ENCODE measurements at places on chromosomes 4 and X. TPM values are rescaled to one million over a fixed set of nuclear protein-coding genes. Genes with fewer than 3 reads are reported as not detected.

- DNase-seq, result no peak
Observed at GRCh38 chr4:3302786-3303564, 10.2 kb downstream of the RGS12 start.

Gene ITM2A
- total RNA-seq, result not detected

DNA sequence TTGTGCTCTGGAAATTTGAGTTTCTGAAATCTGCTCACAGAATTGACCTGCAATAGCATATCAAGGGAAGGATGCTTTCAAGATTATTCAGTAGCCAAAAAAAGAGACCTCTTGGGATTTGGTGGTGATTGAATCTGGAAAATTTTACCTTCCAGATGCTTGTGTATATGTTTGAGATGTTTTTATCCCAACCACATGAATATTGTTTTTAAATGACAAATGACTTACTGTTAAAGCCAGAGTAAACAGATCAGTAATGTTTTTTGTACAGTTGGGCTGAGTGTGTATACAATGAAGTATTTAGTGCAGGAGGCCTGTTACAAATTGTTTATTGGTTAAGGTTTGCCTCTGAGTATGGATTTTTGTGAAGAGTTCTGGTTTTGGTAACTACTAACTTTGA is 126.5 kb downstream of the CBR4 start:
- DNase-seq, result no peak

- no peak for DNase-seq
Observed at GRCh38 chr4:159293811-159294515, 191.1 kb downstream of the RAPGEF2 start.

DNA sequence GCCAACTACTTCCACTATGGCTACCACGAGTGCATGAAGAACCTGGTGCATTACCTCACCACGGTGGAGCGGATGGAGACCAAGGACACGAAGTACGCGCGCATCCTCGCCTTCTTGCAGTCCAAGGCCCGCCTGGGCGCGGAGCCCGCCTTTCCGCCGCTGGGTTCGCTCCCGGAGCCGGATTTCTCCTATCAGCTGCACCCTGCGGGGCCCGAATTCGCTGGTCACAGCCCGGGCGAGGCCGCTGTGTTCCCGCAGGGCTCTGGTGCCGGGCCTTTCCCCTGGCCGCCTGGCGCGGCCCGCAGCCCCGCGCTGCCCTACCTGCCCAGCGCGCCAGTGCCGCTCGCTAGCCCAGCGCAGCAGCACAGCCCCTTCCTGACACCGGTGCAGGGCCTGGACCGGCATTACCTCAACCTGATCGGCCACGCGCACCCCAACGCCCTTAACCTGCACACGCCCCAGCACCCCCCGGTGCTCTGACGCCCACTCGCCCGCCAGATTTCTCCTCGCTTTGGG is 2.1 kb downstream of the HELT start:
- DNase-seq, result no peak

- no peak for DNase-seq
Observed at GRCh38 chrX:140317462-140317861, 187.4 kb downstream of the SOX3 start.

Gene SEC31A
- 178 TPM for total RNA-seq

- DNase-seq, result no peak
Observed at GRCh38 chr4:80360900-80361299, 25.4 kb downstream of the CFAP299 start.

Gene PNCK
- total RNA-seq, result 0.34 TPM

All from kidney epithelial cell (primary cell).